ENCODE measurements at places on chromosomes 7 and 10. TPM values are rescaled to one million over a fixed set of nuclear protein-coding genes. Genes with fewer than 3 reads are reported as not detected.

The MET gene
- 85.6 TPM for total RNA-seq

- DNase-seq: no peak
Measured at GRCh38 chr7:128102490-128103291, 71.5 kb upstream of the LRRC4 start.

DNA sequence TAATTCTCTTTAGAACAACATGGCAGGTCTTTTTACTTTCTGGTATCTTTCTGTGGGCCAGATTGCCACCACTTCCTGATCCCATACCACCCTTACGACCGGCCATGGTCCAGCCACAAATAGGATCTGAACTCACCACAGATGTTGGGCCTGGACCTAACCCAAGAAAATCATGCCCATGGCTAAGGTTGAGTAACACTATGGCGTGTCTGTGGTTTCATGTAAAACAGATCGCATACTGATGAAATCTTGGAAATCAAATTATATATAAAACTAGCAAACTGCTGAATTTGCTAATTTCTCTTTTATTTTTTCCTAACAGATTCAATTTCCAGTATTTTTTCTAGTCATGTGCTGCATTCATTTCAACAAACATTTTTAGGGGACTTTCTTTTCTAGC lies 77.2 kb downstream of the CH25H start:
- no peak for DNase-seq

The LRRC4 gene
- 3.2 TPM for total RNA-seq

All from breast epithelium (tissue), 4 donors.